ENCODE measurements at places on chromosomes 5 and 9.

GRCh38 chr5:56095579-56096102 is 100.9 kb upstream of the IL6ST start:
- no peak for DNase-seq

DNA sequence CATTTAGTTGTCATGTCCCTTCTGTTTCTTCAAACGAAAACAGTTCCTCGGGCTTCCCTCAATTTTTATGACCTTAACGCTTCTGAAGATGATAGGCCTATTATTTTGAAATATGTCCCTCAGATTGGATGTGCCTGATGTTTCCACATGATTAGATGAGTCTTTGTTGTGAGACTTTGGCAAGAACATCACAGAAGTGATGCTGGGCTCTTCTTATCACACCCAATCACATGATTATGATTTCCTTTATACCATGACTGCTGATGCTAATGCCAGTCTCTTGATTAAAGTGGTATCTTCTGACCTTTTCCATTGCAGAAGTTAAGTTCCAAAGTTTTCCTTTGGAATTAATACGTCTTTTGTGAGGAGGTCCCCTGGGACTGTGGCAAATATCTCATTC is 175.7 kb downstream of the SAXO1 start:
- DNase-seq = no peak

GRCh38 chr5:73153513-73153912 is 19.5 kb upstream of the TMEM174 start:
- no peak for DNase-seq

DNA sequence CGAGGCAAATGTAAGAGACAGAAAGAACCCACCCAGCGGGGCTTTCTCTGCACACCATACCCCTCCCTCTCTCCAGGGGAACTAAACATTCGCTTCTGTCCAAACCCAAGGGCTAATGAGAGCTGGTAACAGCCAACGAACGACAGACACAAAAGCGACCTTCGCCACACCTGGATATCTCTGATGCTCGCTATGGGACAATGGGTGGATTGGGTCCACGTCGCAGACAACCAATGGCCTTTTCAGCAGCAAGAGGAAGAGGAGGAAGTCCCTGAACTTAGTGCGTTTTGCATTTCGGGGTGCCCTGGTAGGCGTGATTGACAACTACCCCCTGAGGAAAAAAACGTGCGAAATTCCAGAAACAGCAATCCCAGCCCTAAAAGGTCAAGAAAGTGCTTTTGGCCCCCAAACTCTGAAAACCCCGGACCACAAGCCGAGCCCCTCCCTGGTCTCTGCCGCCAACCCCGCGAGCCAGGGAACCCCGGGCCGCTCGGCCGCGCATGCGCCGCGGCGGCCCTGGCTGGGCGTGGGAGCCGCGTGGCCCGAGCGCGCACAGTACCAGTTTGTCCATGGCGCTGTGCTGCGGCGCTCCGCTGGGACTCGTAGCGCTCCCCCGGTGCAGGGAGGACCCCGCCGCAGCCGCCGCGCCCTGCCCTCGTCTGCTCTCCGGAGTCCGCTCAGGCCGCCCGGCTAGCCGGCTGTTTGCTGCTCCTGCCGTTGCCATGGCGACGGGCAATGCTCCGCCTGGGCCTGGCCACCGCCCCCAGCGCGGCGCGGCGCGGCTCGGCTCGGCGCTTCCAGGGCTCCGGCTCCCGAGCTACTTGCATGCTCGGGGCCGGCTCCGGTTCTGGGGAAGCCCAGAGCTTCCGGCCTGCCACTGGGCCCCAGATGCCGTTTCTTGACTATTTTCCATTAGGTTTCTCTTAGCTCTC is 66.9 kb upstream of the DNAH5 start:
- DNase-seq = peak; percentile 83

GRCh38 chr9:130060296-130060695 is 6.6 kb downstream of the GPR107 start:
- no peak for DNase-seq

DNA sequence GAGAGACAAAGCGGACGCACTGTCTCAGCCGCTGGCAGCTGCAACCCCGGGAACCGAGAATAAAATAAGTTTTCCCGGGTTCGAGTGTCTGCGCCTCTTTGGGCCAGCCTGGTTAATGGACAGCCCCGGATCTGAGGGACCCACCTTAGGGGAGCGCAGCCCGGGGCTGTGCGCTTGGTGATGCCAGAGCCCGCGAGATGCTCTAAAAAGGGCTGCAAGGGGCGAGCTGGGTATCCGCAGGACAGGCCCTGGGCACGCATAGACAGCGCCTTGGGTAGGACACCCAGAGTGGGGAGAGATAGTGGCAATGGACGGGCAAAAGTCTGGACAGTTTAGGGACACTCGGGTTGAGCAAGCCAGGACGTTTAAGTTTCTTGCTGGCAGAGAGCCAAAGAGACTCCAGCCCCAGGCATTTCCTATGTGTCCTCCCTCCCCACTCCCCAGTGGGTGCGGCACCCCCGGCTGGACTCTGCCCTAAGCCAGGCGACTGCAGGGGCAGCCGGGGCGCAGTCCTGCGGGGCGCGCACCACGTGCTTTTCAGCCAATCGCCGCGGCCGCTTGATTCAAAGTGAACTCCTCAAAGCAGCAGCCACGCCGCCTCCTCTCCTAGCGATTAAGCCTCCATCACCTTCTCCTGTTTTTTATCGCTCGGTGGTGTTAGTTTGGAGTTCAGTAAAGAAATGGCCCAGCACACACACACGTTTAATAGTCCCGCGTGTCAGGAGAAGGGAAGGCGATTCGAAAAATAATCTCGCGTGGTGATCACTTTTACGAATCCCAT is 616 bp upstream of the ENC1 start:
- peak; percentile 83 for DNase-seq

DNA sequence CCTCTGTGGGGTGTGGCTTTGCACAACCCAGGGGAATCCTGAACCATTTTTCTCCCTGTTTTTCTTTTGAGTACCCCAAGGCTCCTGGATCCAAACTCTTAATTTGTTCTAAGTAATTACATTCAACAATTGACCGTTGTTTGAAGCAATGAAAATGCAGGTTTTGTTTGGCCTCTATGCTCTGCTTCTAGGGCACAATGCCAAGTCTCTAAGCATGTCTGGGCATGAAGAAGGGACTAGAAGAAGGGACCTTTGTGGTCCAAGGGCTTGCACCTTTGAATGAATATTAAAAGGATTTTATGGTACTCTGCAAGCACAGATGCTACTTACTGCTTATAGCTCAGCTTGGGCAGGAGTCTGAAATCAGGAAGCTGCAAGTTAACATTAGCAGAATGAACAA is 6.6 kb upstream of the ENC1 start:
- no peak for DNase-seq

DNA sequence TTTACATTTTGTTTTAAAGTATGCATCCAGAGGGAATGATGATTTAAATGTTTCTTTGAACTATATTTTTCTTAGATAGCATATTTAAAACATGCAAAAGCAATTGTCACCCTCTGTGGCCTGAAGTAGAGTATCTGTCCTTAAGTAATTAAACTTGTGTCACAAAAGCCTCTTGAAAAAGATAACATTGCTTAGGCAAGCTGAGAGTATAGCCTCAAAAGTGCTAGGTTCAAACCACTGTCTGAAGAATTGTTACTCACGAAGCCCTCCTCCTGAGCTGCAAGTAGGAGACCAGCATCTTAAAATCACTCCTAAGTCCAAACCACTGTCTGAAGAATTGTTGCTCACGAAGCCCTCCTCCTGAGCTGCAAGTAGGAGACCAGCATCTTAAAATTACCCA is 378.0 kb upstream of the PRR16 start:
- DNase-seq = no peak

- no peak for DNase-seq
Observed at GRCh38 chr9:126636983-126637798, 23.5 kb downstream of the LMX1B start.

GRCh38 chr5:75192804-75193203 is 43.9 kb downstream of the ANKRD31 start:
- no peak for DNase-seq

DNA sequence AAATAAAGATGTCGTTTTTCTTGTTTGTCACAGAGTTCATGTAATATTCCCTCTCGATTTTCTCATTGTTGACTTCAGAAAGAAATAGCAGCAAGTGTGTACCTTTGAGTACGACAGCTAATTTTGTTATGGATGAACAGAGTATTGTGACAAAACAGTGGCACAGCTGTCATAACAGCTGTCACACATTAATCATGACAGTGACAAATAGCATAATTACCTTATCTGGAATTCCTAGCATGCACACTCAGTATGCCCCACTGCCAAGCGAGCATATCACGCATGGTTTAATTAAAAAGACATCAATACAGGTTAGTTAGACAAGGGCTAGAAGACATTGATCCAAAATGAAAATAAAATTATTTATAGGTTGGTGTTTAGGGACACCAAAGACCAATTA is 375.1 kb downstream of the SPATA31D1 start:
- no peak for DNase-seq

DNA sequence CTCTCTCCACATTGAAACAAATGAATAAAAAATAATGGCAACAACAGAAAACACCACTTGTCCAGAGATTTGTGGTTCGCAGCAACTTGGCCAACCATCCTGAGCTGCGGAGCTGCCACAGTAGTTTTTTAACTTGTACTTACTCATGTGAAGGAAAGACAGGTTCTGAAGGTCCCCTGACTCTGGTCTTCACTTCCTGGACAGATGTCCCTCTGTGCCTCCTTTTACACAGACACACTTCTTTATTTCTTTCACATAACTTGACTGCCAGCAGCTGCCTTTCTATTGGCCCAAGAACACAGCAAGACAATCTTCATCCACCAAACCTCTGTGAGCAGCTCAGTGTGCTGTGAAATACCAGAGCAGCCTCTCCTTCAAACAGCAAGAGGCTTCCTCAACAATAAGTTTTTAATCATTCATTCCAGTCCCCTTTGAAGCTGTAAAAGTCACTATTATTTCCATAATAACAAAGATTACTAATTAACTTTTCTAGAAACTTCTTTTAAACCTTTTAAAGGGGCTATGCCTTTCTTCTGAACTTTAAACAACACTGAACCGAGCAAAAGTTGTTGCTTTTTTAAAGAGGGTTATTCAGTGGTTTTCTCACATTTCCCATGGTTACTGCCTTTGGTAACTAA is 198.7 kb downstream of the NR2F1-AS1 start:
- no peak for DNase-seq

- no peak for DNase-seq
Observed at GRCh38 chr5:62256161-62257019, 49.6 kb upstream of the KIF2A start.

- no peak for DNase-seq
Observed at GRCh38 chr5:139854029-139854605, 58.5 kb downstream of the PSD2 start.

DNA sequence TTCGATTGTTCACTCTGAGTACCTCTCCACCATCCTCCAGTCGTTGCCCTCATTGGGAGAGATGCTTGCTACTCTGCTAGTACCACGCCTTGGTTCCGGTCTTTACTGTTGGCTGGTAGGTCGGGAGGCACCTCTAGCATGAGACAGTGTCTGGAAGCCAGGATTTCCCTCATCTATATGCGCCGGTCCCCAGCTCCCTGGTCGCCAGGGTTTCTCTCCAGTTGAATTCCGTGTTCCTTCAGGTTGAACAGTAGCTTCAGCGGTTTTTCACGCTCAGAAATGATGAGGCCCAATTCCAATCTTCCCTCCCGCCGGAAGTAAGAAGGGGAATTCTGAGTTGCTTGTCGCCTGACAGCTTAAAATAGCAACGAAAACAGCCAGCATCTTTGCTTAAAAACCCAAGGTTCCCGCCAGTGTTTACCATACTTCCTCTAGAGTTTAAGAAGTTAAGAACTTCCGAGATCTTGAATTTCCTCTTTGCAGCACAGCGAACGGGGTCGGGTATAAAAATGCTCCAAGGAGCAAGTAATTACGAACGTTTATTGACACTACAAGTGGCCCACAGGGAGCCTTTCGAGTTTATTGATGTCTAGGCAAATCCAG is 1.3 kb upstream of the ST8SIA4 start:
- no peak for DNase-seq

GRCh38 chr5:116772806-116773205 is 198.2 kb upstream of the SEMA6A start:
- no peak for DNase-seq

DNA sequence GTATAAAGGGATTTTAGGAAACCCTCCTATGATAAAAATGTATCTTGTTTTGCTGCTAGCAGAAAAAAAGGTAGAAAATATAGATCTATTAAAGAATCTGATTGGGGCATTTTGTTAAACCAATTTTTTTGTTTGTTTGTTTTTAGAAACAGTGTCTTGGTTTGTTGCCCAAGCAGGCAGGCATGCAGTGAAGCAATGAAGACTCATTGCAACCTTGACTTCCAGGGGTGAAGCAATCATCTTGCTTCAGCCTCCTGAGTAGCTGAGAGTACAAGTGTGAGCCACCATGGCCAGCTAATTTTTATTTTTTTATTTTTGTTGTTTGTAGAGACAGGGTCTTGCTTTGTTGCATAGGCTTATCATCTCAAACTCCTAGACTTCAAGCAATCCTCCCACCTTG is 755.8 kb upstream of the EDIL3 start:
- DNase-seq = no peak

DNA sequence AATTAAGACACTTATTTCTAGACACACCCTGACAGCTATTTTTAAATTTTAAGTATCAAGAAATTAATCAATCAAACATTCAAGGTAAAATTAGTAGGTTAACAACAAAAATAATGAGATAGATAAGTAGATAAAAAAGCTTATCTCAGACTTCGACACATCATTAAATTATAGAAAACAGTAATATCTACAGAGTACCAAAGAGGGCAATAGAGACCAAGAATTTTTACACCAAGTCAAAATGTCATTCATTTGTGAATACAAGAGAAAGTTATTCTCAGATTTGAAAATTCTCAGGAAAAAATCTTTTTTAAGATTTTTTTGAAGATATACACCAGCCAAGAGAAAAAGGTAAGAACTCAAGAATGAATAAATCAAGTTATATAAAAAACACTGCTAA is 445.6 kb downstream of the ACTL7B start:
- no peak for DNase-seq

DNA sequence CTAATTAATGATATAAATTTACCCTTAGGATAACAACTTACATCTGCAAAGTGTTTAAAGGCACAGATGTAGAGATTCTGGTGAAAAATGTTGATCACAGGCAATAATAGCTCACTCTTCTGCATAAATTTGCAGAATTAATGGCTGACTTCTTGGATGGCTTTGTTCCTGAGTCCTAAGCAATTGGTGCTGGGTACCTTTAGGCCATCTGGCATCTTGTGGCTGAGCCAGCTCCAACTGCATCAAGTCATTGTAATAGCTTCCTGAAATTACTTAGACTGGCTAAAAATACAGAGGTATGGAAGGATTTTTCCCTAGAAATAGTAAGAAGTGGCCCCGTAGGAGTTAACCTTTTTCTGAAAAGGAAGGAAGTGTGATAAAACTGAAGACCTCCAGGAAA is 118.3 kb upstream of the MINAR2 start:
- DNase-seq = no peak

GRCh38 chr5:95915999-95916686 is 45.5 kb downstream of the ELL2 start:
- DNase-seq = no peak

GRCh38 chr5:34538026-34538672 is 118.0 kb upstream of the RAI14 start:
- DNase-seq = no peak
